Omental fat pad (tissue), 4 donors: ENCODE measurements at places on chromosomes 2 and 18. TPM values are rescaled to one million over a fixed set of nuclear protein-coding genes. Genes with fewer than 3 reads are reported as not detected.

GRCh38 chr2:165791421-165792103 is 2.5 kb downstream of the GALNT3 start:
- no peak for DNase-seq

NOL4 gene
- total RNA-seq, result 0.79 TPM

DNA sequence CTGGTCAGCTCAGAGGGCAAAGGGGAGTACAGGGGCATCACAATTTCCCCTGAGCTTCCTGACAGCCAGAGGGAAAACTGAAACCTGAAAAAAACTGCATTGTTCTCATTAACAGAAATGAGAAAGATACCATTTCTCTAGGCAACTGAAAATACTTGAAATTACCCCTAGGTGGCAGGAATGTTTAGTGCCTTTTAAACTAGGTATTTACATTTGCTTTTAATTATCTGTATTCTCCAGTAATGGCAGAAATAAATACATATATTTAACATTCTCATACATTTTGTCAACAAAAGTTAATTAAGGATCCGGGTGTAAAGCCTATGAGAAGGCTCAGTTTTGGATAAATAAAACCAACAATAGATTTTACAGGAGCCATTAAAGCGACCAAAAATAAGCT is 34.5 kb downstream of the RPL31 start:
- DNase-seq, result no peak

- no peak for DNase-seq
Measured at GRCh38 chr2:106996171-106996769, 110.3 kb upstream of the ST6GAL2 start.

DNA sequence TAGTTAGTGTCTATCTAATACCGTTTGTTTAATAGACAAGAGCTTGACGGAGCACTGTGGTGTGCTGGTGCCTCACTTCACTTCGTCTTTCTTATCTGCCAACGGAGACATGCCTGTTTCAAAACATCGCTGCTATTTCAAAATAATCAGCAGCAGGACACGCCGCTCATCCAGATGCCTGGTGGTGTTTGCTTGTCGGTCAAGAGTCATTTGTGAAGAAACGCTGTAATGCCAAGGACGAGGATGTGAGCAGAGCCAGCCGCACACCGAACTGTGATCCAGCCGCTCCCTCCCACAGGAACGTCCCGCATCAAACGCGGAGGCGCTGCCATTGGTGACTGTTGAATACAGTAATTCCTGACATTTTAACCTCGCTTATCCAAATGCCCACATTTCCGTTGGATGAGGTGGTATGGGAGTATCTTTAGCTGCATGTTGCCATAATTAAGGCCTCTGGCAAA is 432.4 kb downstream of the FBXO15 start:
- DNase-seq, result no peak

GRCh38 chr2:109268916-109269315 is 139.9 kb downstream of the SH3RF3 start:
- DNase-seq, result no peak

GRCh38 chr2:109384308-109385271 is 229.2 kb downstream of the SEPTIN10 start:
- no peak for DNase-seq

CFC1 gene
- total RNA-seq, result not detected

- DNase-seq, result no peak
Measured at GRCh38 chr2:72289736-72290135, 142.1 kb upstream of the CYP26B1 start.

DNA sequence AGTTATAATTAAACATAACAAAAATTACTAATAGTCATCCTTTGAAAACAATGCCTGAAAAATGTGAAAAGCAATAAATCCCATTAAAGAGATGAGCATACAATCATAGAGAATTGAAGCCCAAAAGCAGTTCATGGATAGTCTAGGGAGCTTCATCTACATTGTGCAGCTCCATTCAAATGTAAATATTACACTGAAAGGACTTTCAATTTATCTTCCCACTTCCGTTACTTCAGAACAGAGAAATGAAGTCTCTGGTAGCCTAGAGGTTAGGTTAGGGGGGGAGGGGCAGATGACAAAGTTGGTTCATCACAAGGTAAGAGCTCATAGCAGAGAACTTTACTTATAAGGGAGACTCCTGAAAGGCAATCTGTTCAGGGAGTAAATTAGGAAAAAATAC is 126.6 kb upstream of the RGPD4 start:
- no peak for DNase-seq

DNA sequence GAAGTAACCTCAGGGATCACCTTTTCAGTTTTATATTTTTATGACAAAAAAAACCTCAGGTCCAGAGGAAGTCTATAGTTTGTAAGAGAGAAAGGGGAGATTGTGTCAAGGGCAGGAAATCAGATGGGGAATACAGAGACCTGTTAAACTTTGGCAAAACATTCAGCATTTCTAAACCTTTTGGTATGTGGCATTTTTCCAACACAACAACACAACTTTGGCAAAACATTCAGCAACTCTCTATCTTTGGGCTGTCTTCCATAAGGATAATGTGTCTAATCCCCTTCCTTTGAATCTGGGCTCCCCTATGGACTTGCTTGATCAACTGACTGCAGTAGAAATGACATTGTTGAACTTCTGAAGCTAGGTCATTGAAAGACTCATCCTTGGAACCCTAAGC is 220.6 kb upstream of the CCDC68 start:
- DNase-seq, result no peak

TWSG1 gene
- 26.6 TPM for total RNA-seq

DNA sequence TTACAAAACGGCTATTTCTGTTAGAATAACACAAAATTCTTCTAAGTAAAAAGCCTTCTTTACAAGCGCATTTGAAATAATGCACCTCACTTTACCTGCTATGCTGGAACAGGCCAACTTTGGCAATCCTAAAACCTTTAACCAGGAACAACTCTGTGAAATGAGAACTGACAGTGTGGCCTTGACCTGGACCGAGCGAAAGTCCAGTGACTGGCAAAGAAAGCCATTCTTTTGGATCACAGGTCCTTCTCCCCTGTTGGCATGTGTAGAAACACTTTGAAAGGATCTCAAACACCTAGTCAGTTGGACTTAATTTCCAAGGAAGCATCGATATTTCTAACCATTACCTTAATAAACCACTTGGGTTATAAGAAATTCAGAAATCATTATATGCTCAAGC is 21.2 kb downstream of the MAPRE2 start:
- no peak for DNase-seq

L3MBTL4 gene
- 7.2 TPM for total RNA-seq

- DNase-seq, result no peak
Measured at GRCh38 chr2:88199912-88200682, 30.0 kb downstream of the THNSL2 start.

GRCh38 chr2:224025874-224026273 is 13.2 kb downstream of the SERPINE2 start:
- DNase-seq, result no peak

SPEG gene
- 21.5 TPM for total RNA-seq

SH3BP4 gene
- total RNA-seq, result 66.9 TPM

- DNase-seq, result no peak
Measured at GRCh38 chr2:129233751-129234406, 745.6 kb upstream of the RAB6C start.

DNA sequence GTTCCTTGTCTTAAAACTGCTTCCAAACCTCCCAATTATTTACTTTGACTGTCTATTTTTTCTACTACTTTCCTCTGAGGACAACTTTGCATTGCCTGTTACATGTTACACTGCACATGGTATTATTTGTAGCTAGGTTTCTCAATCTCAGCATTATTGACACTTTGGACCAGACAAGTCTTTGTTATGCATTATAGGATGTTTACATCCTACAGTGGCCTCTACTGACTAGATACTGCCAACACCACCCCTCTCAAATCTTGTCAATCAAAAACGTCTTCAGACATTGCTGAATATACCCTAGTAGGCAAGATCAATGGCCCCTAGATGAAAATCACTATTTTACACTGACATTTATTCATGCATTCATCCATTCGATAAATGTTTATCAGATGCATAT is 129.6 kb upstream of the DNAJC10 start:
- no peak for DNase-seq

DNA sequence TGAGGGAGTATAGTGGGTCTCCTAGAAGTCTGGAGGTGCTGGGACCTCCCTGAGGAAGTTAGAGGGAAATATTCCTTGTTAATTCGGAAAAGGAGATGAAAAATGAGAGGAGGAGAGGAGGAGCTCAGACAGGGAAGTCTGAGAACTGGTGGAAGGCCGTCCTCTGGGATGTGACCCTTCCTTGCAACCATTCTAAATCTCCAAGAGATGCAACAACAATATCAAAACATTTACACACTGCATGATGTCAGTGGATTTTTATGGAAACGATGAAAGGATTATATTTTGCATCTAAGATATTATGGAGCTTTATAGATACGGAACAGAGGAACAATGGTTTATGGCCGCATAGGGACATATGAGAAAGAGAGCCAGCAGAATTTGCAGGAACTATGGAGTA is 49.8 kb upstream of the COBLL1 start:
- DNase-seq, result no peak

DNA sequence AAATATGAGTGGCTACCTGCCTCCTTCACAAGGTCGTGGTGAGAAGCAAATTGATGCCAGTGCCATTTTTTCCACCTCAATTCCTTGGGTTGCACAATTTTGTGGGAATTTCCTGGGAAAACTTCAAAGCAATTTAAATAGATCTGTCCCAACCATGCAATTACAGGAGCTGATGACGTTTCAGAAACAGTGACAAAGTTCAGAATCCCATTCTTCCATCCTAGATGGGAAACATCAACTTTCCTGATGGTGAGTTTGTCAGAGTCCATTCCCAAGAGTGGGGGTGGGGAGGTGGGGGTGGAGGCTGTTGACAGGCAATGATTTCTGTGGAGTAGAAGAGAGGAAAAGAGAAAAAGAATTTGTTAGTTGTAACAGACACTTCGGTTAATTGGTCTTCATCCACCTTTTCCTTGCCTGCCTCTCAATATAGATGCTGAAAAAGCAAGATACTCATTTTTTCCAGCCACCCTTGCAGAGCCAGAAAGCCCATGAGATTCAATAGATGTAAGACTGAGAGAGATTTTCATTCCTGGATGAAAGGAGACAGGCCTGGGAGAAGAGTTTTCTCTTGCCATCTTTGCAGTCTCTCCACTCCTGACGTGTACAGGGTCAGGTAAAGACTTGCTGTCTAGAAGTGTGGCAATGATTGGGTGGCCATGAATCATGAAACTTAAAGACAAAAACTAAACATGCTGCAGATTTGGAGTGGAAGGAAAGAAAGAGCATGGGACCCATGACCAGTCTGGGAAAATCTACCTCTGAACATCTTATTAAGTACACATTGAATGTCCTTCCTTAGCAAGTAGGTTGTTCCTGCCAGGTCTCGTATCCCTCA is 47.3 kb downstream of the SOCS6 start:
- DNase-seq, result no peak

SLC39A6 gene
- total RNA-seq, result 36.7 TPM

UPP2 gene
- total RNA-seq, result not detected

- DNase-seq, result no peak
Measured at GRCh38 chr2:127423478-127423843, 5.2 kb downstream of the PROC start.

RGPD8 gene
- total RNA-seq, result 26.0 TPM

DNA sequence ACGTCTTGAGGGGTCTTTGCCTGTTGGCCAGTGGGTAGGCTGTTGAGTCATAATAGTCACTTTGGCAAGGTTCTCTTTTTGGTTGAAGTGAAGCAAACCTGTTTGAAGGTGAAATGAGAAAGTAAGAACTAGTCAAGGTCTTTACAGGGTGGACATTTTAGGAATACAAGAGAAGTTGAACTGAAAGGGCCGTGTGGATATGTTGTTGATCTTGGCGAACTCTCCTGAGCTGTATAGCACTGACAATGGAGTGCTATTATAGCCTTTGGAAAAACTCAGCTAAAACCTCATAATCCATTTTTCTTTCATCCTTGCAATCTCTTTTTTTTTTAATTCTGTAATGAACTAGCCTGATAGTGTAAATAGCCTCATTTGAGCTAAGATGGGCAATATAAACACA is 248.1 kb downstream of the MEIS1 start:
- no peak for DNase-seq

KCNG3 gene
- total RNA-seq, result not detected

- DNase-seq, result no peak
Measured at GRCh38 chr2:15993232-15993610, 52.9 kb downstream of the MYCN start.

CDC42EP3 gene
- total RNA-seq, result 54.9 TPM

STAT4 gene
- total RNA-seq, result 4.6 TPM

CNGA3 gene
- 0.47 TPM for total RNA-seq

GRCh38 chr2:166413255-166413654 is 37.5 kb upstream of the SCN9A start:
- DNase-seq, result no peak

DNA sequence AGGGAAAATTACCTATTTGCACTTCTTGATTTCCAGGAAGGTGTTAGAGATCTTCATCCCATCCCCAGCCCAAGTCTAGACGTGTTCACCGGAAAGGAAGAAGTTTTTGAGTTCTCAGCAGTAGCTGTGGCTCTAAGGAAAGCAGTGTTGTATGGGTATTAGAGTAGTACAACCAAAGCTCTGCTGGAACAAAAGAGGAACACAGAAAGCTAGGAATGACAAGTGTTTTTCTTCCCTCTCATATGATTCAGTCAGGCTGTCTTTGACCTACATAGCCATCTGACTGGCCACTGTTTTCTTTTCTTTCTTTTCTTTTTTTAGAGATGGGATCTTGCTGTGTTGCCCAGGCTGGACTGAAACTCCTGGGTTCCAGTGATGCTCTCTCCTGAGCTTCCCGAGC is 82.7 kb upstream of the SLC39A10 start:
- DNase-seq, result no peak

TMEM247 gene
- total RNA-seq, result not detected

DNA sequence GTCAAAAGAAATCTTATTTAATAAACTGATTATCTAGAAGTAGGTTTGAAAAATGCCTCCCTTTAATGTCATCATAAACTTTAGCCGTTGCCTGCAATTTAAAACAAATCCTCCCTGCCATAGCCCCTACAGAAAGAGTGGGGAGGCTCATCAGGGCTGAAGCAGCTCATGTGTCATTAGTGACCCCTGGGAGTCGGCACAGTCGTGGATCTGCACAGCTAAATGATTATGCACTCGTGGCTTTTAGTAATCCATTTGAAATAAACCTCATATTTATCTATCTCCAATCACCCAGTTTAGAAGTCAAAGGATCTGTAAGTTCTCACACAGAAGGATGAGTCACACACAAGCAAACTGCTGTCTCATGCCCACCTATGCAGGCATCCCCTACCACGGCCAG is 277.3 kb downstream of the SS18 start:
- no peak for DNase-seq

GRCh38 chr2:36800381-36800780 is 103.9 kb downstream of the VIT start:
- no peak for DNase-seq

- DNase-seq, result no peak
Measured at GRCh38 chr18:61236356-61237057, 96.7 kb upstream of the CDH20 start.

GRCh38 chr18:79863161-79864005 is 65.6 kb downstream of the KCNG2 start:
- no peak for DNase-seq

- DNase-seq, result no peak
Measured at GRCh38 chr2:226446406-226447001, 353.1 kb downstream of the IRS1 start.
